Panc1 (cell line): ENCODE measurements at places on chromosomes 13 and 19. TPM values are rescaled to one million over a fixed set of nuclear protein-coding genes. Genes with fewer than 3 reads are reported as not detected.

TEX101 gene
- total RNA-seq = not detected

DNA sequence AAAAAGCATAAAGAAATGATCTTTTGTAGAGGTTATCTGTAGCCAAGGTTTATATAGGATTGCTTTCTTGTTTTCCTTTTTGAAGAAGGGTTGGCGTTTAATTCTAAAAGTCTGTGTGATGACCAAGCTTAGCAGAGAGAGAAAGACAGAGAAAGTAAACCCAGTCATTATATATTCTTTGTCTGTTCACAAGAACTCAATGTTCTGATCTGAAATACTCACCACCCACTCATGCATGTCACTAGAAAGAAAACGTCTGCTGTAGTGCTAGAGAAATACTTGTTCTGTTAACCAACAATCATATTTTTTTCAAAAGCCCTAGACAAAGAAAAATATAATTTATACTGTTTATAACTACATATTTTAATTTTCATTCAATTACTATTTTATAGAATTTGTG, 173.7 kb upstream of the SLITRK5 start:
- H3K4me3 ChIP-seq = no peak overlapping the region
- no peak for DNase-seq
- H3K27me3 ChIP-seq = no peaks in the 10 kb centered on the region
- H3K4me1 ChIP-seq = no peaks in the 10 kb centered on the region

- no peak overlapping the region for H3K27ac ChIP-seq
- no peak for DNase-seq
- H3K27me3 ChIP-seq = no peaks in the 10 kb centered on the region
Measured at GRCh38 chr19:22595918-22596341, 38.2 kb upstream of the ZNF492 start.

GRCh38 chr13:113766035-113766800, 7.2 kb downstream of the TMEM255B start:
- no peaks in the 10 kb centered on the region for H3K36me3 ChIP-seq
- no peak overlapping the region for H3K27ac ChIP-seq
- H3K4me3 ChIP-seq = no peak overlapping the region
- no peak for DNase-seq

GRCh38 chr13:80217614-80218456, 123.1 kb downstream of the SPRY2 start:
- H3K27me3 ChIP-seq = no peaks in the 10 kb centered on the region
- H3K27ac ChIP-seq = no peak overlapping the region
- no peak overlapping the region for H3K4me3 ChIP-seq
- no peaks in the 10 kb centered on the region for H3K4me1 ChIP-seq

DNA sequence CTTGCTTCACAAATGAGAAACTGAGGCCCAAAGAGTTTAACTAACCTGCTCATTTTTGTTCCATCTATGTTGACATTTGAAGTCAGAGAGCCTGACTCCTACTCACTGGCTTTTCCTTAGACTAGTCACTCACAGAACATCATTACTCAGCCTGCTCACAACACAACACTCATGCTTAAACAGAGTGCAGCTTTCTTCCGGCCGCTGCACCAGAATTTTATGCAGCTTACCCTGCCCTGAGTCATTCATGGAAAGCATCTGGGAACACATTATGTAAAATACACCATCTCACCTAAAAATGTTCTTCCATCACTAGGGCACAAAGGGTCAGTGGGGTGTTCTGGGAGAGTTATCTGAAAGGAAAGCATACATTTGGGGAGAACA, 303.4 kb downstream of the SPRY2 start:
- H3K4me1 ChIP-seq = no peaks in the 10 kb centered on the region
- H3K4me3 ChIP-seq = no peak overlapping the region
- no peaks in the 10 kb centered on the region; the same call in 1 of the 2 replicates for H3K36me3 ChIP-seq
- H3K27me3 ChIP-seq = no peaks in the 10 kb centered on the region

FCER2 gene
- total RNA-seq = 0.15 TPM

DNA sequence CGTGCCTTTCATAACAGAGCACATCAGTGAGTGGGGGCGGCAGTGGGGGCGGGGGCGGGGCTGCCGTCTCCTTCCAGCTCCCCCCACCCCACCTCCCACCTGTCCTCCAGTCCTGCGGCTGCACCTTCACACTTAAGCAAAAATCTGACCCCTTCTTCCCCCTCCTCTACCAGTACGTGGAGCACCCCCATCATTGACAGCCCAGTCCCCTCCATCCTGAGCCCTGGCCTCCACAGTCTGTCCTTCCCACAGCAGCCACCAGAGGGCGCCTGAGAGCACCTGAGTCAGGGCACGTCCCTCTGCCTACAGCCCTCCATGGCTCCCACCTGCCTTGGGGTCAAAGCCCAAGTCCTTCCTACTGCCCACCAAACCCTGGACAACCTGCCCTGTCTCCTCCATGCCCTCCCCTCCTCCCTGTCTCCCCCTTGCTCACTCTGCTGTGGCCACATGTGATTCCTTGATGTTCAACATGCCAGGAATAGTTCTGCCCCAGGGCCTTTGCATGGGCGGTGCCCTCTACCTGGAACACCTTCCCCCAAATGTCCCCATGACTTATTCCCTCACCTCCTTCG, 4.0 kb downstream of the EBI3 start:
- H3K4me3 ChIP-seq = peak overlapping the region; percentile 9; the same call in 1 of the 2 replicates
- no peaks in the 10 kb centered on the region for H3K36me3 ChIP-seq
- DNase-seq = peak; percentile 33
- H3K27ac ChIP-seq = no peak overlapping the region
- no peaks in the 10 kb centered on the region; the same call in 1 of the 2 replicates for H3K4me1 ChIP-seq

ZFP36 gene
- 414 TPM for total RNA-seq
